ENCODE measurements at places on chromosomes 5 and 9. TPM values are rescaled to one million over a fixed set of nuclear protein-coding genes. Genes with fewer than 3 reads are reported as not detected.

SPINK13 gene
- not detected for total RNA-seq

MYO10 gene
- 4.6 TPM for total RNA-seq

FBP2 gene
- not detected for total RNA-seq

MEF2C gene
- total RNA-seq: 64.6 TPM

QRFP gene
- total RNA-seq: not detected

TNFSF15 gene
- total RNA-seq: 0.03 TPM

- DNase-seq: no peak
Measured at GRCh38 chr9:105413525-105413924, 34.3 kb upstream of the FSD1L start.

- no peak for DNase-seq
Measured at GRCh38 chr9:13589034-13589737, 309.7 kb upstream of the MPDZ start.

GRCh38 chr9:86792136-86792535, 155.2 kb downstream of the GAS1 start:
- no peak for DNase-seq

- DNase-seq: no peak
Measured at GRCh38 chr9:101119206-101119819, 90.8 kb downstream of the PLPPR1 start.

- no peak for DNase-seq
Measured at GRCh38 chr5:50905996-50906570, 239.6 kb downstream of the PARP8 start.

GRCh38 chr9:107827304-107827703, 337.7 kb upstream of the KLF4 start:
- DNase-seq: no peak

DNA sequence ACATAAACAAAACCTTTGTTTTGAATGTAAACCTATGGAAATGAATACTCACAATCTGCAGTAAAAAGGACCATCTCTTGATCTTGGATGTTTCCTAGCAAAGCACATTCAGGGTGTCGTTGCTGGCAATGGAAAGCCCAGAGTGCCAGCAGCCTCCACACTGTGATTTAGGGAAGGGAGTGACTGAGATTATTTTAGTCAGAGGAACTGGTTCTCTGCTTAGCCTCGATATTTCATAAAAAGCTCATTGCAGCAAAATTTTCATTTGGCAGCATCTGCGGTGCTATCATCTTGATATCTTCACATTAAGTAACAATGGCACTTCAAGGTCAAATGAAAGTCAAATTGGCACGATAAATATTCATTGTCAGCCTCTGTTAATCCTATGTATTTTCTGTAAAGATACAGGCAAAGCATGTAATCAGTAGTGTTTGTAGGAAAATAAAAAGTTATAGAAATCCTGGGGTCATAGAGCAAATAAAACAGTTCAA, 116.0 kb downstream of the MACIR start:
- no peak for DNase-seq

GRCh38 chr5:157400741-157401495, 59.1 kb upstream of the NIPAL4 start:
- no peak for DNase-seq

DNA sequence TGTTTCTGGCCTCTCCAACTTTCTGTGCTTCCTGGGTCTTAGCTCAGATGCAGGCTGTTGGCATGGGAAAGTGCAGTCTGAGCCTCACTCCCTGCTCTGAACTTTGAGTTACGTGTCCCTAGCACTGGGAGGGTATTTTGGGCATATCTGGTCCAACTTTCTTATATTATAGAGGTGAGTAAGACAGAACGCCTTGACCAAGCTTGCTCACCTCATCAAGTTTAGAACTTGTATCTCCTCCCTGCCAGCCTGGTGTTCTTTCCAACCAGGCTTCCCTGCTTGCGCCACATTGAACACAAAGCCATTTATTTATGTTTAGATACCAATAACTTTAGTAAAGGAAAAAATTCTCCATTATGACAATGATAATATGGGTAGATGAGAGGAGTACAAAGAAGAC, 33.2 kb downstream of the TNC start:
- DNase-seq: no peak

- DNase-seq: no peak
Measured at GRCh38 chr5:159779481-159779880, 136.8 kb upstream of the ADRA1B start.

DNA sequence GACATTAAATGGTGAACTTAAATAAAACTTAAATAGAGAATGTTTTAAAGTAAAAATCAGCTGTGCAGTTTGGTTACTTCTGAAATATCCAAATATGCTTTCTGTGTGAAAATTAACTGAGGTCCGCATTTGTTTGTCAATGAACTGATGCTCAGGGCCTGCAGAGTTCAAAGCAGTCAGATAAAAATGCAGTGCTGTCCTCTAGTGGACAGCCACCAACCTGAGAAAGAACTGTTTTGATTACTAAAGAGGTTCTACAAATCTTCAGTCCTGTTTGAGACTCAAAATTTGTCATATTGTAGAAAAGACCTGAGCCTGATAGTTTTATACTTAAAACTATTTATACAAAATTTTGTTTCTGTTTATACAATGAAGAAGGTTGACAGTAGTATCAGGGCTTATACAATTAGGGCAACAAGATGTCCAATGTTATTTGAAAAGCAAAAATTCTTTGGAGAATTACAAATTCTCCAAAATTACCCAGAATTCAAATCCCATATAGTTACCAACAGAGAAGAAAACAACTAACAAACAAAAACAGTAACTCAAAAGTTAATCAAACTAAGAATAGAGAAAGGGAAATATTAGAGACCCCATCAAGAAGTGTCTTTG, 232.3 kb upstream of the TBCA start:
- no peak for DNase-seq

- no peak for DNase-seq
Measured at GRCh38 chr5:169067751-169068173, 233.2 kb downstream of the SLIT3 start.

All from cardiac septum (tissue), 1 donor.